NB4 (cell line): ENCODE measurements at places on chromosomes 1 and 21.
A peak's percentile ranks its signal among the peaks of the same experiment; 100 is the strongest.

DNA sequence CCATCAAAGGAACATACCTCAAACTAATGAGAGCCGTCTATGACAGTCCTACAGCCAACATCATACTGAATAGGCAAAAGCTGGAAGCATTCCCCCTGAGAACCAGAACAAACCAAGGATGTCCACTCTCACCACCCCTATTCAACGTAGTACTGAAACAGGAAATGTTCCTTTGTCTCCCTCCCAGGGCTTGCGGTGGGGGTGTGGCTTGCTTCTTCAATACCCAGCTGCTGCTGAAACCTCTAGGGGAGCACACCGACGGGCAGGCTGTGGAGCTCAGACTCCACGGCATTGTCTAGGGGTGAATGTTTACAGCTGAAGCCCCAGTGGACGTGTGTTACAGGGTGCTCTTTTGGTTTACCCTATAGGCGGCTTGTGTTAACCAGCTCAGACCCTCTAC is 30.5 kb upstream of the B3GALT2 start:
- no peak for DNase-seq

GRCh38 chr1:203317429-203318228 is 12.3 kb downstream of the BTG2 start:
- DNase-seq = no peak

GRCh38 chr1:148318123-148318903 is 164.8 kb downstream of the PPIAL4G start:
- peak; percentile 94 for DNase-seq

DNA sequence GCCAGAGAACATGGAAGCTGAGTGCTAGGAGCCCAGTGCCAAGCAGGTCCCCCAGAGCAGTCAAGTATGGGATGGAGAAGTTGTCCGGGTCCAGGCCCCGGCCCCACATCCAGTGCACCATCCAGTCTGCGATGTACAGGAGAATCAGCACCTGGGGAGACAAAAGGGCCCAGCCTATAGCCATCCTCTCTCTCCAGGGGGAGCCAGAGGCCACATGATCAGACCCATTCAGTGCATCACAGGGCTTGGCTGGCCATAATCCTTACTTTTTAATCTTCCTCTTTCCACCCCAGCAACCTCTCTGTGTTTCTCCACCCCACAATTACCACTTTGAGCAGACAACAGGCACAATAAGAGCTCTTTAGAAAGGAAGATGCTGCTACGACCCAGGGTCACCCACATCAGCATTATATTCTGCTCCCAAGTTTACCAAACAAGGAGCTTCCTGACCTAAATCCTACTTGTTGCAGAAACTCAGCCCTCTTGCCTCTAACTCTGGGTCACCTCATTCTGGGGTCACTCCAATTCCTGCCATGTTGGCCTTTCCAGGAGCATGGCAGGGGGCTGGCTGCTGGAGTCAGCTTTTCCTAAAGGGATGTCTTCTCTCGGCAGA is 16.4 kb upstream of the RAB29 start:
- peak; percentile 67 for DNase-seq

- DNase-seq = no peak
Observed at GRCh38 chr1:94323311-94324177, 86.2 kb upstream of the ARHGAP29 start.

DNA sequence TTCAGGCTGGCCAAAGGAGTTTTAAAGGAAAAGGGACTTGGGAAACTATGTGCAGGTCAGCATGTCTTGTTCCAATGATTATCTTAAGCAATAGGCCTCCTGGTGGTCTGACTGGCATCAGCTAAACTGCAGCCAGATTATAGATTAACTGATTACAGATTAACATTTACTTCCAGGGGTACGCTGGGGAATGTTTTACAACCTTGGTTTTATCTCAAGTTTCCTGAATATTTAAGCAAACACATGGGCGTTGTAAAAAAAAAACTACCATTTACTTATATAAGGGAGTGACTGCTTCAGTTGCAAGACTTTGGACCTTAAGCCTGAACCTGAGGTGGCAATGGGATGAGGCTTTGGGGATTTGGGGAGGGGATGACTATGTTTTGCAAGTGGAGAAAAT is 600.6 kb upstream of the B3GALT2 start:
- DNase-seq = no peak

DNA sequence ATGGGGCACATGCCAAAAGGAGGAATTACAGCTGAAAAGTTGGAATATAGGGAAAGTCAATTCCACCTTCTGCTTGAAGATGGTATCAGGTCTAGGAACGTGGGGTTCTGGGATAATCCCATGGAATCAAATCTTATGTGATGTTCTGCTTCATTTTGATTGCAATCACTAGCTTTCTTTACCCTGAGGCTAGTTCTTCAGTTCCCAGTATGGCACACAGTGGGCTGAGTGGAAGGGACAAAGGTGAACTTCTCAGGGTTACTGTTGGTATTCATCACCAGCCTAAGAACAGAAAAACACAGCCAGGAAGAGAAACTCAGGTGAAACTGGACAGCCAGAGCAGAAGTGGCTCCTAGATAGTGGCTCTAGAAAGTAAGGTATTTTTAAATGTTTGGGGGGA is 117.8 kb downstream of the TNFSF18 start:
- no peak for DNase-seq

- DNase-seq = no peak
Observed at GRCh38 chr1:21546122-21546825, 37.1 kb downstream of the ALPL start.

DNA sequence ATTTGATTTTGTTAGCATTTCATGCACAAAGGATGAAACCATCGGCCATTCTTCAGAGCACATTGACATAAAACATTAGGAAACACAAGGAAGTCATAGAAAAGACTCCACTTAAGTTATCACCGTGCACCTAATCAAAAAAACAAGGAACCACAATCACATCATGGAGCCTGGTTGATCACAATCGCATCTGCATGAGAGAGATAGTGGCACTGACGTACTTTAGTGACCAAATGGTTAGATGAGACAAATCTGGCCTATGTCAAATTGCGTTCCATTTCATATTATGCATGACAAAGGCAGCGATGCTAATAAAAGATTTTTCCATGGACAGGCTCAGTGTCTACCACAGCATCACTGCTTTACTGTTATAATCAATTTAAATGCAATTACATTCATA is 571.8 kb upstream of the ADGRL2 start:
- DNase-seq = no peak

DNA sequence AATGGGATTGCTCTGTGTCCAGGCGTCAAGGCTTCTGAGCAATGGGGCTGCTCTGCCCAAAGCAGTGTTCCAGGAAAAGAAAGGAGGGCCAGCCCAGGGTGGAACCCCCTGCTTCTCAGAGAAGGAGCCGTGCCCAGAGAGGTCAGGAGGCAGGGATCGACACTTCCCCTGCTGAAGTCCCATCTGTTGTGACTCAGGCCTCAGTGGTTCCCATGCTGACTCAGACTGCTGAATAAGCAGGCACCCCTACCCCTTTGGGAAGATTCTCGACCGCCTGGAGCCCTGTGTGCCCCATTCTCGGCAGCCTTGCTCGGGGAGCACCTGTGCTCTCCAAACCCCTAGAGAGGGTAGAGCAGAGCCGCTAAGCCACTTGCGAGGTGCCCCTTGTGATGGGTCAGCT is 23.9 kb downstream of the PKP1 start:
- no peak for DNase-seq

DNA sequence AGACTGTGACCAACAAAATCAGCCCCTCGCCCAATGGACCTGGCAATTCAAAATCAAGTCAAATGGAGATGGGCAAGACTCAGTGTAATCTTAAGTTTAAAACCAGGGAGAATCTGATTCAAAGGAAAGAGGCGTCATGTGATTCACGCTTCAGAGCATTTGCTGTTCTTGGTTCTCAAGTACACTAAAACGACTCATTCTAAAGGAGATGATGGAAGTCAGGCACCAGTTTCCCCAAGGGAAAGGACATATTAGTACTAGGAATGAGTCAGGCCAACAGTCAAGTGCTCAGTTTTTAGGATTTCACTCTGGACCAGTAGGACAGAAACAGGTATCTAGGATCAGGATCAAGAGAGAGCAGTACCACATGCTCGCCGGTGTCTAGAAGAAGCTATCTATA is 429.6 kb downstream of the PLPP3 start:
- DNase-seq = no peak

- DNase-seq = peak; percentile 41
Observed at GRCh38 chr1:41282679-41283317, 40.7 kb upstream of the SCMH1 start.

DNA sequence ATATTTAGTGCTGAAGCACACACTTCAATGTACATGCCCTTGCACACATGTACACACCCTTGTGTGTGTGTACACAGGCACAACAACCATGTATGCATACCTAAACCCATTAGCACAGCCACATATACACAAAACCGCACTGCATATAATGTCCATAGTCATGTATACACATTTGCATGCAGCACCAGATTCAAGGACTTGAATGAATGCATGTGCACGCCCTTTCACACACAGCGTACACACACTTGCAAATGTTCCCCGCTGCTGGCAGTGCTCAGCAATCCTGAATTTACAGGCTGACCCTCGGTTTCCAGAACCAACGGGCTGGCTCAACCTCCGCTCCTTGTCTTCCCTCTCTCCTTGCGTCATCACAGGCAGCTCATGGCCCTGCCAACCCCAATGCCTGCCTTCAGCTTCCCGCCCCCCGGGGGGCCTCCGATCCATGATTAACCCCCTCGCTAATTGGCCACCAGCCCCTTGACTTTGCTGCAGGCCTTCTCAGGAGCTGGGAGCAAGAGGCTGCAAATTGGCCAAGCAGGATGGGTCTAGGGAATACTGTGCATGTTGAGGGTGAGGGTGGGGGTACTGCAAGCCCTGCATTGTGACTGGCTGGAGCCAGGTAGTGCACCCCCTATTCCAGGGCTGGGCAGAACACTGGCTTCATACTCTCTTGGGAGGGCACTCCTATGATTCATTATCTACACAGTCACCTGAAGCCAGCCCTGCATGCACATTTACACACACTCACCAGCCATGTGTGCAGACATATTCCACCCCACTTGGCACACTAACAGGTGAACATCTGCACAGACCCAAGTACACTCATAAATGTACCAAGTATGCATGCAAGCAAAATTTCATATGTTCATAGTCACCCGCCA is 7.9 kb downstream of the GPR3 start:
- DNase-seq = no peak

DNA sequence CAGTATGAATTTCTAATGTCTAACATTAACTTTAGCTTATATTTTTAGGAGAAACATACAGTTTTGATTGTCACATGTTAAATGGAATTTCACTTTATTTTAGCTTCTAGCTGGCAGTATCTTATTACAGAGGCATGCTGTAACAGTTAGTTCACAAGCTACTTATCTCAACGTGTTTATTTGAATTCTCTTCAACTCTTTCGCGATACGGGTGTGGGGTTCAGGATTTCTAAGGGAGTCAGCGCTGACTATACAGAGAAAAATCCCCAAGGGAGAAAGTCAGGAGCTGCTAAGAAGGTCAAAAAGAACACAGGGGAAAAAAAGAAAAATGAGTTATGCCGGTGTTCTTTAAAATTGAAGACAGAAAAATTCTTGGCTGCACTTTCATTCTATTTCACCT is 296.2 kb downstream of the VAV3 start:
- no peak for DNase-seq

- peak; percentile 2 for DNase-seq
Observed at GRCh38 chr1:172254521-172255222, 165.8 kb upstream of the C1orf105 start.

GRCh38 chr1:201944639-201945038 is 1.7 kb downstream of the LMOD1 start:
- DNase-seq = no peak

- DNase-seq = no peak
Observed at GRCh38 chr1:93275634-93276295, 69.9 kb upstream of the DR1 start.

GRCh38 chr1:100306735-100307313 is 40.8 kb downstream of the RTCA start:
- no peak for DNase-seq

DNA sequence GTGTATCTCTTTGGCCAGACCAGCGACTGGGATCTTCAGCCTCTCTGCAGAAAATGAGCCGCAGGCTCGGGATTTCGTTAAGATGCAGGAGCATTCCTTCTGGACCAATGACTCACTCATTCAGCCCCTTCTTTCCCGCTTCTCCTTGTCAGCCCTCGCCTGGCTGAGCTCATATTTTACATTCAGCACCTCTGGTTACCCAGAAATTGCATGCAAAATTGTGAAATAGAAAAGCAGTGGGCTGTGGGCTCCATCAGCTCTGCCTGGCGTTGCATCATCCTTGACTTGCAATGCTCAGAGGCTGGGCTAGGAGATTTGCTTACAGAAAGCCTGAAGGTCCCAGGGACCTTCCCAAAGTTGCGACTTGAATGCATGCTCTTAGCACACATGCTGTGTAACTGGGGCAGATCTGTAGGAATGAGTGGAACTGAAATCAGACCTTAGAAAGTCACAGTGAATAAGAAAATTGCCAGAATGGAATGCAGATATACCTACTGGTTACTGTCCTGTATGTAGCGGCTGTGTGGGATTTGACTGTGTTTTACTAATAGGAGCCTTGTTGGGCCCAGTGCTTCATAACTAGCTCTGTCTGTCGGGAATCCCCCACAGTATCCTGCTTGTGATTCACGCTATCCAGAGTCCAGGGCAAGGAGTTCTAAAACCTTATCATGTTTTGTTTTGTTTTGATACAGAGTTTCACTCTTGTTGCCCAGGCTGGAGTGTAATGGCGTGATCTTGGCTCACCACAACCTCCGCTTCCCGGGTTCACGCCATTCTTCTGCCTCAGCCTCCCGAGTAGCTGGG is 444.8 kb downstream of the KIF26B start:
- DNase-seq = peak; percentile 90

GRCh38 chr1:50529510-50529909 is 106.3 kb upstream of the DMRTA2 start:
- no peak for DNase-seq

DNA sequence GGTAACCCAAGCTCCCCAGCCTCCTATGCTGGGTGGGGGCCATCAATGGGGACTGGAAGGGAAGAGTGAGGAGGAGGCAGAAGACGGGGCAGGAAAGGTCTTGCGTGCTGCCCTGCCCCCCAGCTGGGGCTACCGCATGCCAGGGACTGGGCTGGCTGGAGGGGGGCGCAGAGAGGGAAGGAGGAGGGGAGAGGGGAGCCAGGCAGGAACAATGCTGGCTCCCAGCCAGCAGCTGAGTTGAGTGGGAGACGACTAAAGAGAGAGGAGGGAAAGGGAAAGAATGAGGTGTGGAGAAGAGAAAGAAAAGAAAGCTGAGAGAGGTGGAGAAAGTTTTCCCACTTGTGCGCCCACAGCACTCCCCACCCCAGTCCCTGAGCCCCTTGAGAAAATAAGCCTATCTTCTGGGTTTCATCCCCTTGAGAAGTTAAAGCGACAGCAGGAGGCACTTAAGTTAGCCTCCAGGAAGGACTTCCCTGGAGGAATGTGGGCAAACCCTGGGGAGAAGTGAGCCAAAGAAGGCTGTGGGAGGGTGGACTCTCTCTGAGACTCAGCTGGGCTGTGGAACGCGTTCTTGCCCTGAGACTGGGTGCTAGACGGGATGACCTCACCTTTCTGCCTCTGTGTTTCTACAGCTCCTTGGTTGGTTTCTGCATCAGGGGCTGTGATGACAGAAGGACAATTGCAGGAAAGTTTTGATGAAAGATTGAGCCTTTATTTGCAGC is 12.9 kb upstream of the NES start:
- DNase-seq = no peak

GRCh38 chr1:178169649-178170048 is 75.7 kb downstream of the RASAL2 start:
- DNase-seq = no peak

GRCh38 chr1:68828013-68828412 is 331.1 kb upstream of the DEPDC1 start:
- no peak for DNase-seq
